ENCODE measurements at places on chromosomes 1 and 21. TPM values are rescaled to one million over a fixed set of nuclear protein-coding genes. Genes with fewer than 3 reads are reported as not detected.

FNDC10 gene
- 2.7 TPM for total RNA-seq

CD1D gene
- 0.48 TPM for total RNA-seq

FCRL2 gene
- total RNA-seq = not detected

FAAH gene
- total RNA-seq = 6.3 TPM

SLC44A5 gene
- 2.0 TPM for total RNA-seq

KAZN gene
- total RNA-seq = 6.8 TPM

IQCC gene
- 1.3 TPM for total RNA-seq

GRCh38 chr1:1616045-1616790 lies 918 bp downstream of the MIB2 start:
- no peak for DNase-seq

- peak; percentile 11 for DNase-seq
Observed at GRCh38 chr1:203124011-203124410, 3.5 kb upstream of the ADORA1 start.

DNA sequence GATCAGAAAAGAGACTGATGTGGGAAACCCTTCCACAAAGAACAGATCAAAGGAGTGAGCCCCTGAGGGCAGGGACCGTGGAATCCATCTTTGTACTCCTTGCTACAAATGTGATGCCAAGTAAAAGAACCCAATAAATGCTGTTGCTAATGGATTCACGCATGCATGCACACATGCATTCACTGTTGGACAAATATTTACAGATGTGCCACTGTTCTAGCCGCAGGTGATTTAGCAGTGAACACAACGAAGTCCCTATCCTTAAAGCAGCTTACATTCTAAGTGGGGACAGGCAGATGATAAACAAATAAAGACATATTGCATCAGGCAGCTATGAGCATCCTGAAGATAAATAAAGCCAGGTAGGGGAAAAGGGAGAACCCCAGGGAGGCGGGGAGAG lies 67.8 kb downstream of the ITPKB start:
- DNase-seq = no peak

DNA sequence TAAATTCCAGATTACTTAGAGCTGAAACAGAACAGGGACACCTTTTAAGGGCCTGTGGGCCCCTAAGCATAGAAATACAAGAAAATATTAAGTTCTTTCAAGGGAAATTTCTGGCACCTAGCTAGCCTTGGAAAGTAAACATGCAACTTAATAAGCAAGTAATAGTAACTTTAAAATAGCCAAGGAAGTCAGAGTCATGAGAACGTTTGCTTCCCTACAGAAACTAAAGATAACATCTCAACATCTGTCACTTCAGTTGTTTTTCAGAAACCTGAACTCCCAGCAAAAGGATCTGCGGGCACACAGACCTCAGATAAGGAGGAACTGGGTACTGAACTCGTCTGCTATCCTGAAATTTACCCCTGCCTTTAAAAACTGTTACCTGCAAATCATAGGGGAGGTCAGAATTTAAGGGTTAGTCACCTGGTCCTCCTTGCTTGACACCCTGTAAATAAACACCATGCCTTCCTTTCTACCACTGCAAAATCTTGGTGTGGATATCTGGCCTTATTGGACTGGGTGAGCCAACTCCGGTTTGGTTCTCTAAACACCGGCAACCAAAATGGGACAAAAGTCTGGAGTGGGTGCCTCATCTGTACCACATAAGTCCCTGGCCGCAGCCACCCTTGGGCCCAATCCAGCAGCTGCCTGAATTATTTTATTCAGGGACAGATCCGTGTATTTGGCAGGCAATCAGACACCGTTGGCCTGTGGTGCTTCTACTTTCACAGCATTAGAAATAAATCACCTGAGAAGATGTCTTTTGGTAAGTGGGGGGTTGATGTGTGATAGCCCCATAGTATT lies 27.9 kb downstream of the NRDC start:
- no peak for DNase-seq

DNA sequence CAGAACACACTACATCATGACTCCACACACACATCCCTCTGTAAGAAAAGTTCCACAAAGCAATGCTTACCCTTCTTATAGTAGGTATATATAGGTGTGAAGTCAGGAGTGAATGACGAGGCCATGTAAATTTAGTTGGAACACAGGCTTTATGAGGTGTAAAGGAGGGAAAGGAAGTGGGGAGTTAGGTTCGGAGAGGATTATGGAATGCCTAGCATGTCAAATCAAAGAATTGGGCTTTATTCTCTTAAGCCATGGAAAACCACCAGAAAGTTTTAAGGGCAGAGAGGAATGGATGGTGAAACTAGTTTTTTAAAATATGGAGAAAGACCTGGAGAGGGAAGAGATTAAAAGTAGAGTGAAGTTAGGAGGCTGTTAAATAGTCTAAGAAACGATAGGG lies 26.3 kb downstream of the TFAP2E start:
- DNase-seq = no peak

All from right atrium auricular region (tissue), 2 donors.